Pons (tissue), 1 donor: ENCODE measurements at places on chromosomes 12 and 14.

DNA sequence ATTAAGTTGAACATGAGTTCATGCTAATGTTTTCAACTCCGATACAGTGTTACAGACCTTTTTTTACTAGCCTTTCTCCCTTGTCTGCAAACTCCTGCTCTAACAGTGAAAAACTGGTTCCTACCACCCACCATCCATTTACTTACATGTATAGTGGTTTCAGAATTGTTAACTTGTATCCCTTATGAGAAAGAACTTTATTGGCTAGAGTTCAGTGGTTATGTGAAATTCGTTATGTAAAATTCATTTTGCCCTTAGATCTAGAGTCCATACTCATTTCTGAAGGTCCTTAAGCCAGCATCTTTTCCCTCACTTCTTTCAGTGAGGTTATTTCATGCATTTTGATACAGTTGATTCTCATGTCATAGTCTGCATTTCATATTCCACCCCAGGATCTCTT is 51.0 kb downstream of the PRKCH start:
- DNase-seq: no peak

DNA sequence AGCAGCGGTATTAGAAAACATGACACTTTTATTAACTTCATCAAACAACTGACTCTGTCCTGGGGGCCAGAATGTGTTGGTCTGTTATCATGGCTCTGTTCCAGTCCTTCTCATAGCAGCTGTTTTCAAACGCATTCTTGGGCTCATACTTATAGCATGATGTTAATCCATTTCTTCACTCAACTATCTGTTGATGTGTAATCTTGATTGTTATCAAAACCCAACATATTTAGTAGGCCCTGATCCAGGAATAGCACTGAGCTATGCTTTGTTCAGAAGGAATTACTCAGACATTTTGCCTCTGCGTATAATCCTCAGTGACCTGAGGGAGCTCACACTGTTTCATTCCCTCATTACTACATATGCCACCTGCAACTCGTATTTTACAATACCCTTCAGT is 315.9 kb downstream of the BMP4 start:
- no peak for DNase-seq

DNA sequence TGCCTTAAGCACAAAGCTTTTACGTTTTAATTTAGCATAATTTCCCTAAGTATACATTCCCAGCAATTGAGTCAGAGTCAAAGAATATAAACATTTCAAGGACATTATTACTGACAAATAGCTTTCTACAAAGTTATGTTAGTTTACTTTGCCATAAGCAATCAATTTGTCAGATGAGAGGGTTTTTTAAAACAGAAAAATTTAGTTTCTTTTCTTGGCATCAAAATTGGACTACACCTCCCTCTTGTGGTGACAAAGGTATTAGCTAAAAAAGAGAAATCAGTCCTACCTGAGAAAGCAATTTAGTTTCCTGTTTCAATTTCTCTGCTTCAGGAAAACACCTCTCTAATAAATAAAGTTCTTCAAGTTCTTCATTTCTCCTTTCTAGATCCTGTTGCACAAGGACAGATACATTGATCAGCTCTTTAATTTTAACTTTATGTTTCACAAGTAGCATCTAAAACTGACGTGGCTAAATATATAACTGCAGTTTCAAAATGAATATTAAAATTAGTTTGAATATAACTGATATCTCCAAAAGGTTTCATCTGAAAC is 39.9 kb downstream of the DNAI7 start:
- no peak for DNase-seq

DNA sequence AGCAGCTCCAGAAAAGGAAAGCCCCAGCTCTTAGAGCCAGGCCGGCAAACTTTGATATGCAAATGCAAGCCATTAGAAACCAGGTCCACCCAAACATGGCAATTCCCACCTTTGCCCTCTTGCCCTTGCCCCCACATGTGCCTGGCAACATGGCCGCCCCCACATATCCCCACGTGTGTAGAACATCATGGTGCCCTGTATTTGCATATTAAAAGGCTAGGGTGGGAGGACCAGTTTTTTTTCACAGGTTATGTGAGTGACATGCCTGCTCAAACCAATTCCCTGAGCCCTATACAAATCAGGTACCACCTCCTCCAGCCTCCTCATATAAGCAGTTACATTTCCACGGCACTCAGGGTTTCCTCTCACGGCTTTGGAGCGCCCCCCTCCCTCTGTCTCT is 6.1 kb upstream of the ALDH1L2 start:
- no peak for DNase-seq

- DNase-seq: peak; percentile 56
Observed at GRCh38 chr12:21607701-21608100, 3.1 kb upstream of the GYS2 start.

DNA sequence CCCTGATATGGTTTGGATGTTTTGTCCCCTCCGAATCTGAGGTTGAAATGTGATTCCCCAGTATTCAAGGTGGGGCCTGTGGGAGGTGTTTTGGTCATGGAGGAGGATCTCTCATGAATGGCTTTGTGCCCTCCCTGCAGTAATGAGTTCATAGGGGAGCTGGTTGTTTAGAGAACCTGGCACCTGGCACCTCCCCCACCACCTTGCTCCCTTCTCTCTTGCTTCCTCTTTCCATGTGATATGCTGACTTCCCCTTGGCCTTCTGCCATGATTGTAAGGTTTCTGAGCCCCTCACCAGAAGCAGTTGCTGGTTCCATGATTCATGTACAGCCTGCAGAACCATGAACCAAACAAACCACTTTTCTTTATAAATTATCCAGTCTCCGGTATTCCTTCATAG is 32.6 kb downstream of the CD163L1 start:
- DNase-seq: no peak
